NCI-H2029 (cell line): ENCODE measurements at places on chromosomes 2 and 18.
A peak's percentile ranks its signal among the peaks of the same experiment; 100 is the strongest.

- DNase-seq: no peak
Observed at GRCh38 chr18:50111398-50111797, 83.5 kb downstream of the MYO5B start.

DNA sequence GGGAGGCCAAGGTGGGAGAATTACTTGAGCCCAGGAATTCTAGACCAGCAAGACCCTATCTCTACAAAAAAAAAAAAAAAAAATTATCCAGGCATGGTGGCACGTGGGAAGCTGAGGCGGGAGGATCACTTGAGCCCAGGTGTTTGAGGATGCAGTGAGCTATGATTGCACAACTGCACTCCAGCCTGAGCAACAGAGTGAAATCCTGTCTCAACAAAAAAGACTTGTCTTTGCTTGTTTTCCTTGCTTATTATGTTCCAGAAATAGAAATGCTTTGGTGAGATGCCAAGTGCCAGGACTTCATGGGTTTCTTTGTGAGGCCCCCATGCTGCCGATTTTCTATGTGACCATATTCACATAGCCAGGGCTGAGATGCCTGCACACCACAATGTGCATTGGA is 9.0 kb downstream of the DCDC2C start:
- no peak for DNase-seq

DNA sequence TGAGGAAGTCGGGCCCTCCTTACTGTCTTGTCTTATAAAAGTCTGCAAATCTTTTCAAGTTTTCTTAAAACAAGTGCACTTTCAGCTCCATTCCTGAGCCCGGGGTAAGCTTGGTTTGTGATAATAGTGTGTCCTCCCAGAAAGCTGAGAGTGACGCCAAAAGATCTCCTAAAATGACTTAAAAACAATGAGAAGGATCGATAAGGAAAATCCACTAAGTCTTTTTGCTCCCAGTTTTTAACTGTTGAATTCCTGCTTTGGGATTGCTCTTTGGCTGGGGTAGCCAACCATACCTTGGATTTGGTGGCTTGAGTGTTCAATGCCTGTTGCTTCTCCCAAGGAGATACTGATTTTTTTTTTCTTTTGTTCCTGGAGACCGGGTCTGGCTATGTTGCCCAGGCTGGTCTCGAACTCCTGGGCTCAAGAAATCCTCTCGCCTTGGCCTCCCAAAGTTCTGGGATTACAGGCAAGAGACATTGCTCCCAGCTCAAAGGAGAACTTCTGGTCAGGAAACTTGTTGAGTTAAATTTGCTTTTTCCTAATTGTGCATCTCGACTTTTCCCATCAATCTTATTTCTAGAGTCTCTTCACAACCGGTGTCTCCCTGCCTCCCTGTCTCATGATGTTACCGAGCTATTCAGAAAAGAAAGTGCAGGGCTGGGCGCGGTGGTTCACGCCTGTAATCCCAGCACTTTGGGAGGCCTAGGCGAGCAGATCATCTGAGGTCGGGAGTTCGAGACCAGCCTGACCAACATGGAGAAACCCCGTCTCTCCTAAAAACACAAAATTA is 3.0 kb downstream of the TGIF1 start:
- no peak for DNase-seq

DNA sequence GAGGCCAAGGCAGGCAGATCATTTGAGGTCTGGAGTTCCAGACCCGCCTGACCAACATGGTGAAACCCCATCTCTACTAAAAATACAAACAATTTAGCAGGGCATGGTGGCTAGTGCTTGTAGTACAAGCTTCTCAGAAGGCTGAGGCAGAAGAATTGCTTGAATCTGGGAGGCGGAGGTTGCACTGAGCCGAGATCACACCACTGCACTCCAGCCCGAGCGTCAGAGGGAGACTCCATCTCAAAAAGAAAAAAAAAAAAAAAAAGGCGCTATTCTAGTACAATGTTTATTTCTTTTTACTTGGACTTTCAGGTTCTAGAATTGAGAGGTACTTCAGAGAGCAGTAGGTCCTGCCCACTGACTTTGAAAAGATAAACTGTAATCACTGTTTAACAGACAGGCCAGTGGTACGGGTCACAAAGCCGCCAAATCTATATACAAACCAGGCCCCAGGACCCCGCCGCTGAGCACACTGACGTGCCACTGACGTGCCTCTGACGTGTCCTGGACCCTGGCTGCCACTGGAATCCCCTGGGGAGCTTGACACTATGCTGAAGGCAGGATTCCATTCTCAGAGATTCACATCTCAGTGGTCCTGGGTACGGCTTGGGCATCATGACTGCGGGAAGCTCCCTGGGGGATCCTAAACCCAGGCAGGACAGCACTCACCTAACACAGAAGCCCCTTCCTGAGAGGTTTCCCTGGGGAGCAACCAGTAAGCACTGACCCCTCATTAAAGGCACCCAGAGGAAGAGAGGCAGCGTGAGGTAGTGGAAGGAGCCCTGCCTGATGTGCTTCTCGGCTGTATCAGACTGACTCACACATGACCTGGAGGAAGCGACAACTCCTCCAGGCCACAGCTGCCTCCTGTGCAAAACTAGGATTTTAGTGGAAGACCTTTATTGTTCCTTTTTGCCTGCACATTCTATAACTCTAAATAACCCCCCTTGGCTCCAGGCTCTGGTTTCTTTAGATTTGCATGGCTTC is 197.8 kb upstream of the MEIS1 start:
- DNase-seq: no peak

DNA sequence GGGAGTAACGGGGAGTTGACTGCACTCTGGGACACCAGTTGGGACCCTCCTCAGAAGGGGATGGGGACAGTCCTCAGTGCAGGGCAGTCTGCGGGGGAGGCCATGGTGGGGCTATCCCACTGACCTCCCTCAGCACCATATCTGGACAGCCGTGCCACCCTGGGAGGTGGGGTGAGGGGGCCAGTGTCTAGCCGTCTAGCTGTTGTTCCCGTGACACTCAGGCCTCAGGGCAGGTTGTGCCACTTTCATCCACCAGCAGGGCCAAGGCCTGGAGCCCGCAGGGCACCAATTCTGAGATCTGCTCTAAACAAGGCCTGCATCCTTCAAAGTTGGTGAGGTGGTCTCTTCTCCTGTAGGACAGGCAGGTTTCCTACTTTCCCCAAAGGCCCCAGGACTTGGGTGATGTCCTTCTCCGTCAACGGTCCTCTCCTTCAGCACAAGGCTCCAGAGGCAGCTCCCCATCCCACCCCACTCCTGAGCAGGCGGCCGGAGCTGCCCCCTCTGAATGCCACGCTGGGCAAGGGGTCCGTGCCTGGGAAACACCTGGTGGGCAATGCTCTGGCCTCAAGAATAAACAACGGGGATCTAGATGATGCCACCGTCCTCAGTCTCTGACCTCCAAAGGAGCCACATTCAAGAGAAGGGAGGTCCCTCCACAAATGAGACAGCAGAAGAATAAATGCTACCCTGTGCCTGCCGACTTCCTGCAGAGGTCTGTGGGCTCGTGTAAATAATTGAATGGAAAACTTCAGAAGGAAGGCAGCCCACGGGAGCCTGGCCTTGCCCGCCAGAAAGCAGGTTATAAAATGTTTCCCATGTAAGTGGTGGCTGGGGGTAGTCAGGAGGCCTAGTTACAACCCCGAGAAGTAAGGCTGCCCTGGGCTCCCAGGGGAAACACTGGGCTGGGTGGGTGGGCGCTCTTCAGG is 42.8 kb upstream of the PTMA start:
- no peak for DNase-seq

GRCh38 chr18:28075501-28075900 is 101.4 kb downstream of the CDH2 start:
- no peak for DNase-seq

DNA sequence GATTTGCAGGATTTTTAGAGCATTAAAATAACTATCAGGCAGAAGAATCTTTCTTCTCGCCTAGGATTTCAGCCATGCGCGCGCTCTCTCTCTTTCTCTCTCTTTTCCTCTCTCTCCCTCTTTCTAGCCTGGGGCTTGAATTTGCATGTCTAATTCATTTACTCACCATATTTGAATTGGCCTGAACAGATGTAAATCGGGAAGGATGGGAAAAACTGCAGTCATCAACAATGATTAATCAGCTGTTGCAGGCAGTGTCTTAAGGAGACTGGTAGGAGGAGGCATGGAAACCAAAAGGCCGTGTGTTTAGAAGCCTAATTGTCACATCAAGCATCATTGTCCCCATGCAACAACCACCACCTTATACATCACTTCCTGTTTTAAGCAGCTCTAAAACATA is 137.0 kb downstream of the MEIS1 start:
- no peak for DNase-seq

- DNase-seq: no peak
Observed at GRCh38 chr18:79245517-79246001, 150.2 kb upstream of the NFATC1 start.

- no peak for DNase-seq
Observed at GRCh38 chr2:65267008-65267407, 39.4 kb downstream of the ACTR2 start.

DNA sequence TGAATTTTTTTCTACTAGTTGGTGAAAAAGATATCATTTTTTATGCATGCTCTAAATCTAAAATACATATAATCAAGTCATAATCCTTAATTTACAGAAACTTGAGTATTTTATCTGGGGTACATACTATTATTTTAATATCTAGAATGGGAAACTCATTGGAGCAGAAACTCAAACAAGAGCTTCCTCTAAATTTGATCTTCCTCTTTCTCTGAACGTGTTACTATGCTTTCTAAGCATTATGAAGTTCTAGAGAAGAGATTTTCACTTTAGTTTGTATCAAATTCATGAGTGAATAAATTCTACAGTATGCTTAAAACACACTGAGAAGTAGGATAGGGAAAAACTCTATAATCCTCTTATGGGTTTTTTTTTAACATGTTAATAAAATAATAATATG is 20.6 kb upstream of the SLC38A11 start:
- no peak for DNase-seq

DNA sequence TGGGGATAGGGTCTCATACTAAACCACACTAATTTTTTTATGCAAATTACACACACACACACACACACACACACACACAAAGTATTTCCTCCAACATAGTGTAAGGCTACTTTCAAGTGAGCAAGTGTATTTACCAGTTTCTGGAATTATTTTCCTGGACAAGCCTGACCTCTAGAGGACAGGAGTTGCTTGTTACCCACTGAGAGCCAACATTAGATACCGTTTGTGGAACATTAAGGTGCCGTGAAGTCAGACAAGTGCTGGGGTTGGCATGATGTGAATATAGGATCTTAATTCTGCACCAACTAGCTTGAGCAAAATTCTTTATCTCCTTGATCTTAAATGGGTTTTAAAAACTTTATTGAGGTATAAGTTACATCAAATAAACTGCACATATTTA is 39.3 kb upstream of the SERPINB2 start:
- no peak for DNase-seq

GRCh38 chr2:96109931-96110511 is 6.3 kb downstream of the ADRA2B start:
- DNase-seq: no peak

DNA sequence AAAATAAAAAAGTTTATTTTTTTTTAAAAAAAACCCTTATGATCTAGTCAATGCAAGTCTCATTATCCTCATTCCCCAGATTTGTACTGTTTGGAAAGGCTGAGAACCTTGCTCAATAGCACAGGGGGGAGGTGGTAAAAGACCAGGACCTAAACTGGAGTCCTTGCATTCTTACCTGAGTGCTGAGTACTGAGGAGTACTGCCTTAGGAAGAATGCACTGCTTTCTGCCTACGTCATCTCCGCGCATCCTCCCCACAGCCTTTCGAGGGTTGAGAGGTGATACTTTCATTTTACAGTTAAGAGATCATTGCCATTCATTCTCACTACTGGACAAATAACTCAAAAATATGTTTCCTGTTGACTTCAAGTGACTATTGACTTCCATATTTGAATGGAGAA is 73.8 kb downstream of the MAP3K20 start:
- DNase-seq: no peak

GRCh38 chr2:55518841-55519165 is 715 bp upstream of the CFAP36 start:
- no peak for DNase-seq

DNA sequence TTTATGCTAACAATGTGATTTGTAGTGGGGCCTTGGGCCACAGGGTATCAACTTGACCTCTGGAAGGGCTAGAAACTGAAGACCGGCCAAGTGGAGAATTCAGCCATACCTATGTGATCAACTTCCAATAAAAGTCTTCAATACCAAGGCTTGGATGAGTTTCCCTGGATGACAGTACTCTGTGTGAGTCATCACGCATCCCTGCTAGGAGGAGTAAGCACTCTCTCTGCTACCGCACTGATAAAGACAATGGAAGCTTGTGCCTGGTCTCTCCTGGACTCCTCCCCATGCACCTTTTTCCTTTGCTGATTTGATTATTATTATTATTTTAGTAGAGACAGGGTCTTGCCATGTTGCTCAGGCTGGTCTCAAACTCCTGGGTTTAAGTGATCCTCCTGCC is 58.1 kb downstream of the SKA1 start:
- no peak for DNase-seq

DNA sequence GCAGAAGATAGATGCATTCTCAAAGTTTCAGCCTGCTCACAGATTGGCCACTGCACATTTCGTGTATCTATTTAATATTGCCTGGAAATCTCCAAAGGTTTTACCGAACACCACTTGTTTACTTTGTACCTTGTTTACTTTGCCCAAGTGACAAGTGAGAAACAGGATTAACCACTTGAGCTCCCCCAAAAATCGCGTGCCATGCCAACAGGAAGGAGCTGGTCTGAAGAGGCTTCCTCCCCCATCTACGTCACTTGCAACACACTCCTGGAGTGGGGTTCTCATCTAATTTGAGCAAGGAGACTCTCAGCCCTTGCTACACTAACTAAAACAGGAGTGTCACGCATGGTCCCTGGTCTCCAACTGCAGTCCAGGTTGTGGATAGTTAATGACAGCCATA is 212.5 kb upstream of the TMEM200C start:
- peak; percentile 56 for DNase-seq

DNA sequence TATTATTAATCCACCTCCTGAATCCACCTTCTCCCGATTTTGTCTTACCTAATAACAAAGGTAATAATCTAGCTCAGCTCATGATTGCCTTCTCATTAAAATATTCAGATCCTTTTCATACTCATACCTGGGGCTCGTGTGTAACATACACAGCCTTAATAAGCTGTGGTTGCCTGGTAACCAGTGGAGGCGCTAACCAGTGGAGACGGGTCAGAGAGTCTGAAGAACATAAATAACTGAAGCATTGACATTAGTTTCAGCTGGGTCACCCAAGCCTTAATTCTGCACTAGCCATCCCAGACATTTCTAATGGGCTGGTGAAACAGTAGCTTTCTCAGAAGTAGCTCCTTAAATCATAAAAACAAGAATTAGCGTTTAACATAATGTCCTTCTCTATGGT is 14.8 kb upstream of the DTNA start:
- DNase-seq: no peak

GRCh38 chr2:239602290-239603282 is 201.8 kb upstream of the HDAC4 start:
- no peak for DNase-seq

- peak; percentile 81 for DNase-seq
Observed at GRCh38 chr2:236120141-236120601, 48.0 kb downstream of the GBX2 start.

DNA sequence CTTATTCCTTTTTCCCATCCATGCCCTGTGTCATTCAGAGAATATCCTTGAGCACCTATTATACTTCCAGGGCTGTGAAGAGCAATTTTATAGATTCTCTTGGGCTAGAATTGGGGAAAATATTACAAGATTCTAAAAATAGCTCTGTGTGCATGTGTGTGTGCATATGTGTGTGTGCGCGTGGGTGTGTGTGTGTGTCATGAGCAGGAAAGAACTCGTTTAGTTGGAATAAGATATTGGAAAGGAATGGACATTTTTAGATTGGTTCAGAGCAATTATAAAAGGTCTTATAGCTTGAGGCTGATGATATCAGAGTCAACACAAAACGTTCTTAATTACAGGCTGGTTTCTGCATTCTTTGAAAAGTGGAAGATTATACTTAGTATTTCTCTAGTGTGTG is 212.1 kb upstream of the COPS8 start:
- no peak for DNase-seq
